Smooth muscle cell of the brain vasculature (primary cell): ENCODE measurements at places on chromosomes 16 and 17.
A peak's percentile ranks its signal among the peaks of the same experiment; 100 is the strongest.

- DNase-seq: no peak
Observed at GRCh38 chr16:4500272-4500671, 24.1 kb downstream of the HMOX2 start.

- no peak for DNase-seq
Observed at GRCh38 chr17:64777415-64778239, 115.5 kb upstream of the SMURF2 start.

DNA sequence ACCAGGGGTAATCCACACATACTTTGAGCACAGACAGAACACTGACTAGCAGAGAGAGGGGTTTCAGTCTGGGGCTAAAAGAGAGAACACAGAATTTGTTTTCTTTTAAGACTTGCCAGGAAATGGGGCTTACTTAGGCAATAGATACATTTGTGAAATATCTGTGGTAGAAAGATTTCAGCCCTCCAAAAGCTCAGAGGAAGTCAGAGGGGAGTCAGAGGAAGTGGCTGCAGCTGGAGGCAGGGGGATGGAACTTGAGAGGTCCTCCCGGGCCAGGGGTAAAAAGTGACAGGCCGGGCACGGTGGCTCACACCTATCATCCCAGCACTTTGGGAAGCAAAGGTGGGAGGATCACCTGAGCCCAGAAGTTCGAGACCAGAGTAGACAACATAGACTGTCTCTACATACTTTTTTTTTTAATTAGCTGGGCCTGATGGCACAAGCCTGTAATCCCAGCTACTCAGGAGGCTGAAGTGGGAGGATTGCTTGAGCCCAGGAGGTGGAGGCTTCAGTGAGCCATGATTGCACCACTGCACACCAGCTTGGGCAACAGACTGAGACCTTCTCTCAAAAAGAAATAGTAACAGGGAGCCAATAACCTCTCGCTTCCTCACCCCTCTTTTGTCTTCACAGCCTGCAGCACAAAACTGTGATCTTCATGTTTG, 49.9 kb downstream of the NLRC5 start:
- no peak for DNase-seq

- peak; percentile 62 for DNase-seq
Observed at GRCh38 chr16:69286941-69287713, 24.0 kb upstream of the VPS4A start.

GRCh38 chr16:709566-710499, 4.2 kb upstream of the FBXL16 start:
- no peak for DNase-seq

DNA sequence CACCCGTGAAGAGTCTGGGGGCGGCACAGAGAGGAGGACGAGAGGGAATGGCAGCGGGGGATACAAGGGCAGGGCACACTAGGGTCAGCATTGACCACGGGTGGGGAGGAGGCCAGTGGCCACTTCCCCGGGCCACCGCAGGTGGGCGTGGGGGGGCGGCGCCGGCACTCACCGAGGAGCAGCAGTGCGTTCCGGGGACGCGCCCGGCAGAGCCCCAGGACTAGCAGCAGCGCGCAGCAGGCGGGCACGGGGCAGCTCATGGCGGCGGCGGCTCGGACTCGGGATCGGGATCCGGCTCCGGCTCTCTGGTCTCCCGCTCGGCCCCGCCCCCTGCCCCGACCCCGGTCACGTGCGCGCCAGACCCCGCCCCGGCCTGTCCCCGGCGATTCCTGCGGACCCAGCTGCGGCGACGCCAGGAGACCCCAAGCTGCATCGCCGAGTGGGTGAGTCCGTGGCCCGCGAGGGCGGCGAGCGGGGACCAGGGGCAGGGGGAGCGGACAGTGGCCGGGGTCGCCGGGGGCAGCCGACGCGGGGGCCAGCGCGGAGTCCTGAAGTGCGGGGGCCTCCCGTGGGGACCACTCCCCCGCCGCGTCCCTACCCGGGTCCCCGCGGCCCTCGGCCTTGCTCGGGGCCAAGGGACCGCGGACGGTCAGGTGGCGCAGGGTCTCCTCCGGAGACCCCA, at the start of the genes SGSH and SLC26A11:
TSS of gene SGSH (minus strand) at position 280 of the 682 bp plus-strand sequence. CDS start at position 260, 20 bp downstream.
TSS of gene SLC26A11 (plus strand) at position 374 of the 682 bp plus-strand sequence. CDS start 1,134 bp downstream, outside the sequence.
- DNase-seq: no peak

- no peak for DNase-seq
Observed at GRCh38 chr17:66467766-66468165, 165.4 kb downstream of the PRKCA start.

GRCh38 chr17:57377094-57377493, 120.8 kb downstream of the MSI2 start:
- no peak for DNase-seq

DNA sequence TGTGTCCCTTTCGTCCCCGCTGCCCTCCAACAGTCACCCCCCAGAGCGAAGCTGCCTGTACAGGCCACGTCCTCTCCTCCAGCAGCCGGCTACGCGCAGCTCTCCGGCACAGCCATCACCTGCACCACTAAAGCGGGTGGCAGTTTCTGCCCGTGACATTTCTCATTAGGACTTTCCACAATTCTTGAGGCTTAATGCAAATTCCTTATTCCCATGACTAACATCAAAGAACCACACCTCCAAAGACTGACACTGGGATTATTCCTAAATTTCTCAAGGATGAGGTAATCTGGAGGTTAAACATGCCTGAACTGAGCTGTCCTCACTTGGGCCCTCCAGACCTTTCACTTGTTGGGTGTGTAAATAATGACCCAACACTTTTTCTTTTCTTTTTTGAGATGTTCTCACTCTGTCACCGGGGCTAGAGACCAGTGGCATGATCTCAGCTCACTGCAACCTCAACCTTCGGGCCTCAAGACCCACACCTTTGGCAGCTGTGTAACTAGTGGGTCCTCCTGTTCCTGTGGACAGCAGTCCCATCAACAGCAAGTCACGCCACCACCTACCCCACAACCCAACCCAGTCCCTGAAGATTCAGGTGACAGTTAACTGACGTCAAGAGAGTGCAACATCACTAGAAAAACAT, 11.7 kb downstream of the ANKRD11 start:
- no peak for DNase-seq

DNA sequence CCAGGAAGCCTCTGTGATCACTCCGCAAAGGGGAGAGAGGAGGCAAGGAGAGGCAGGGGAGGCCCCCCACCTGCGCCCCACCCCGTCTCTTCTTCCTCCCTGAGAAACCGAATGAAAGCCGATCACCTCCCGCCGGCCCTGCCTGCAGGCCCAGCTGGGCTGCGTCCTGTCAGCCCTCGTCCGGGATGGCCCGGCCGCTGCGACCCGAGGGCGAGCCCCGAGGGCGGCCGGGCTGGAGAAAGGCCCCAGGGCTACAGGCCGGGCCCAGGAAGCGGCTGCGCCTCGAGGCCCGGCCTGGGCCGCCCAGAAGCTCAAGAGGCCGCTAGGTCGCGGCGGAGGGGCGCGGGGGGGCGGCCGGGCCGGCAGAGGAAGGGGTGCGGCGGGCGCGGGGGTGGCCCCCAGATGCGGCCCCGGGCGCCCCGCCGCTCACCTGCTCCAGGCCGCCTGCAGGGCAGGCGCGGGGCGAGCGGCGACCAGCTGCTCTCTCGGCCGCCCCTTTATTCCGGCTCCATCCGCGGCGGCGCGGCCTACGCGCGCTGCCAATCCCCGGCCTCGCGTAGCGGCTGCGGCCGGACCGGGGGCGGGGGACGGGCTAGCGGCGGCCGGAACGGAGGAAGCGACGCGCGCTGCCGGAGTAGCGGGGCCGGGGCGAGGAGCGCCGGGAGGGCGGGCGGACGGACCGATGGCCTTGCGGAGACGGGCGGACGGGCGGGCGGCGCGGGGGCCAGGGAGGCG, at the start of gene ZNF319:
TSS of gene ZNF319 (minus strand) at position 702 of the 735 bp plus-strand sequence. CDS start 2,407 bp downstream, outside the sequence.
- no peak for DNase-seq

GRCh38 chr16:54993106-54993895, 62.6 kb downstream of the IRX5 start:
- no peak for DNase-seq

- no peak for DNase-seq
Observed at GRCh38 chr17:44914698-44915271, 515 bp downstream of the GFAP start.

GRCh38 chr17:8066841-8067775, 20.4 kb downstream of the ALOX12B start:
- DNase-seq: no peak

GRCh38 chr17:77364381-77364911, 223.7 kb downstream of the SEC14L1 start:
- DNase-seq: no peak

- no peak for DNase-seq
Observed at GRCh38 chr17:29617481-29618271, 5.0 kb downstream of the CORO6 start.

DNA sequence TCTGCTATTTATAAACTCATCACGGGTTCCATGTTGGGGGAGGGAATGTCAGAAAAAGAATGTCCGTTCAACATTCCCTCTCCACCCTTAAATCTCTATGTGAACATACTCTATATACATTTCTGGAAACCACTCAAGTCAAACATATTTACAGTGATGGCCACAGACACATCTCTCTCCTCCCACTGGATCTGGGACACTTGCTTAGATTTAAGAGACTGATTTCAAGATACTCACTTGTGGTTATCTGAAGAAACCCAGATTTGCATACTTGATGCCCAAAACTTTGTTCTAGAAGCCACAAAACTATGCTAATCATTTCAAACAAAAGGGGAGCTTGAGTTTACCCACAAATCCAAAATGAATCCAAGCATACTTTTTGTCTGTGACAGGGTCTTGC, 182.9 kb upstream of the SOX9 start:
- no peak for DNase-seq

DNA sequence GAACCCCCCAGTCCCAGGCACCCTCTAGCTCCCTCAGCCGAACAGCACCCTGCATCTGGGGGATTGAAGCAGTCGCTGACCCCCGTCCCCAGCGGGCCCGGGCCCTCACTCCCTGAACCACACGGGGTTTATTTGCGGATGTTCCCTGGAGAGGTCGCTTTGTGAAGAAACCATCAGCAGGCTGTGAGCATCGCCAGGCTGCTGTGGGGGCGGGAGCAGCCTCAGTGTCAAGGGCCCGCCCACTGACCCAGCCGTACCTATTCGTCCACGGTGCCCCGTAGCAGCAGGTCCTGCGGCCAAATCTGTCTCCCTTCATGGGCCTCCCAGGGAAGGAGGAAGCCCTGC, 6.4 kb upstream of the RAB40C start:
- no peak for DNase-seq

DNA sequence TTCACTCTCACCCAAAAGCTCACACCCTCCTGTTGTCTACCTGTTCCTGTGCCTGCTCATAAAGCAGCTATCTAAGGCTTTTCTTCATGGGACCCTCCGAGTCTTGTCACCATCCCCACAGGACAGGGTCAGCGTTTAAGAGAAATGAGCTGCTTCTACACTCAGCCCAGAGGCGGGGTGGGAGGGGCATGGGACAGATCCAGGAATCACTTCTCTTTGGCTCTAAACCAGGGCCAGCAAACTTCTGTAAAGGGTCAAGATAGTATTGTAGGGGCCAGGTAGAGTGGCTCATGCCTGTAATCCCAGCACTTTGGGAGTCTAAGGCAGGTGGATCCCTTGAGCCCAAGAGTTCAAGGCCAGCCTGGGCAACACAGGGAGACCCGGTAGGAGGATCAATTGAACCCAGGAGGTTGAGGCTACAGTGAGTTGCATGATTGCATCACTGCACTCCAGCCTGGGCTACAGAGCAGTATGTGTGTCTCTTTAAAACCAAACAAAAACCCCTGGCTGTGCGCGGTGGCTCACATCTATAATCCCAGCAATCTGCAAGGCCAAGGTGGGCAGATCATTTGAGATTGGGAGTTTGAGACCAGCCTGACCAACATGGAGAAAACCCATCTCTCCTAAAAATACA, 23.2 kb upstream of the KLHL11 start:
- DNase-seq: no peak

- no peak for DNase-seq
Observed at GRCh38 chr17:43718544-43718943, 40.0 kb downstream of the SOST start.

GRCh38 chr16:31331141-31331764, 23.7 kb upstream of the ITGAX start:
- DNase-seq: no peak

GRCh38 chr16:12091569-12092543, 115.3 kb downstream of the SNX29 start:
- no peak for DNase-seq
